ENCODE measurements at places on chromosomes 12 and 14.

GRCh38 chr12:95763809-95764253, 26.7 kb downstream of the NTN4 start:
- no peak for DNase-seq

- peak; percentile 25 for DNase-seq
These were observed 30.7 kb downstream of the P2RX4 start for GRCh38 chr12:121240484-121241101.

GRCh38 chr14:105187116-105187515, 6.0 kb upstream of the NUDT14 start:
- DNase-seq = no peak

DNA sequence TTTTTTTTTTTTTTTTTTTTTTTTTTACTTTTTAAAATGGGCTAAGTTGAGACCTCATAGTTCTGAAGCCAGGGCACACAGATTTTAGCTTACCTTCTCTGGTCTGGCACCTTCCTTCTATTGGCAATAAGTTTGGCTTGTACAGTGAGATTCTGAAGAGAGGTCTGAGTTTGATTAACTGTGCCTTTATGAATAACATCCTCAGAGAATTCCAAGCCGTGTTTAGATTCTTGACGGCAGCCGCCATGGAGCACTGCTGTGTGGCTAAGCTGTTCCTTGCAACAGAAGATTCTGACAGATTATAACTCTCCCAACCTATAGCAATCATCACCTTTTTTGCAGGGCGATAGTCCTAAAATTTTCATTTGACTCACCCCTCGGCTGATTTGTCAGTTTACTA, 354.9 kb upstream of the FAR2 start:
- no peak for DNase-seq

DNA sequence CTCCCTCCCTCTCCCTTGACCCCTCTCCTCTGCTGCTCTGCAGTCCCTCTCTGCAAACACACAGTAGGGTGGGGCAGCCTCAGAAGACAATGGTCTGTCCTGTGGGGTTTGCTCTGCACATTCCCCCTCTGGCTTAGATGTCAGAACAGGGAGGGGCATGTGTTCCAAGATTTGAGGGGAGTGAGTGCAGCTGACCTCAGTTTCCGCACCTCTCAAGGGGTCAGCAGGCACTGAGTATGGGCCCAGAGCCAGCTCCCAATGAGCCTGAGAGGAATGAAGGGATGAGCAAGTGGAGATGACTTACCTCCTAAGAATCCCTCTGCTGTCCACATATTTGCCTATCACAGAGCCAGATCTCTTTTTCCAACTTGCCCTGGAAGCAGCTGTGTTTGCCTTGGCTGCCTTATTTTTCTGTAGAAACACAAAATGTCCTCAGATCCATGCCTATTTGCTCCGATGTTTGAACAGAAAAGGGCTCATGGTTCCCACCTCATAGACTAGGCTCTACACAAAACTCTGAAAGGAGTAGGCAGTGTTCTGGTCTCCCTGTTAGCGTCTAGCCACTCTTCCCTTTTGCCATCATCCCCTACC, 111.4 kb downstream of the CRACR2A start:
- no peak for DNase-seq

DNA sequence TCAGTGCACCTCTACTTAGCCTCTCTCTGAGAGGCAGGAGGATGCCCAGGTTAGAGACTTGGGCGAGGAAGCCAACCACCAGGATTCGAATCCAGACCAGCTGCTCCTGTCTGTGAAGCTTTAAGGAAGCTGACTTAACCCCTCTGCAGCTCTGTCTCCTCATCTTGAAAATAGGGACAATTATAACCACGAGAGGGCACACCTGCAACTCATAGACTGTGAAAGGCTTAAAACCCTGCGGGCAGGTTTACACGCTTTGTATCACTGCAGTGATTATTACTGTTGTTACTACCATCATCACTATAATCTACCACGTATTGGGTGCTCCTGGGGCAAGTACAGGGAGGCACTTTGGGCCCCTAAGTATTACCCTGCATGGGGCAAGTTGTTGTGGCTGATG, 379.8 kb downstream of the VRK1 start:
- no peak for DNase-seq

DNA sequence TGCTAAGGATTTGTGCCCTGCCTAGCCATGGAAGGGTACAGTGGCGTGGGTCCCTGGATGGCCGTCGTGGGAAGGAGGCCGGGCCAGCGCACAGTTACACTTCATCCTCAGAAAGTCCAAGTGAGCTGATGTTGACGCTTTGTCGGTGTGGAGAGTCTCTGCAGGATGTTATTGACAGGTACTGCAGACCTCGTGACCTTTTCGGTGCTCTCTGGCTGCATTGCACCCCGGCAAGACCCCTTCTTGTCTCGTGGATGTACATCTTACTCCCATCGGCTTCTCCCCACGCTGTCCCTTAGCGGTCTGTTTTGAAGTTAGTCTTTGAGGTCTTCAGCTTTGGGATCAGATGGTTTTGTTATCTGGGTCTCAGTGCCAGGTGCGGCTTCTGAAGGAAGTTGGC, 78.4 kb downstream of the EP400 start:
- no peak for DNase-seq

- no peak for DNase-seq
These were observed 36.1 kb downstream of the PELI2 start for GRCh38 chr14:56154321-56154720.

DNA sequence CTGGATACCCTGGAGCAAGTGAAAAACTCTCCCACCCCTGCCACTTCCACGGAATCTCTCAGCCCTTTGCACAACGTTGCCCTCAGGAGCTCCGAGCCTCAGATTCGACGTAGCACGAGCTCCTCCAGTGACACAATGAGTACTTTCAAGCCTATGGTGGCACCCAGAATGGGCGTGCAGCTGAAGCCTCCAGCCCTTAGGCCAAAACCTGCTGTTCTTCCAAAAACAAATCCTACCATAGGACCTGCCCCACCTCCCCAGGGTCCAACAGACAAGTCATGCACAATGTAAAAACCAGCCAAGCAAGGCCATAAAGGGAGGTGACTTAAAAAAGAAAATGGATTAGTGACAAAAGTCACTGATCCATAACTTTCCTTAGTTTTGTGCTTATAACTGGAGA, 79.7 kb downstream of the KICS2 start:
- DNase-seq = no peak

DNA sequence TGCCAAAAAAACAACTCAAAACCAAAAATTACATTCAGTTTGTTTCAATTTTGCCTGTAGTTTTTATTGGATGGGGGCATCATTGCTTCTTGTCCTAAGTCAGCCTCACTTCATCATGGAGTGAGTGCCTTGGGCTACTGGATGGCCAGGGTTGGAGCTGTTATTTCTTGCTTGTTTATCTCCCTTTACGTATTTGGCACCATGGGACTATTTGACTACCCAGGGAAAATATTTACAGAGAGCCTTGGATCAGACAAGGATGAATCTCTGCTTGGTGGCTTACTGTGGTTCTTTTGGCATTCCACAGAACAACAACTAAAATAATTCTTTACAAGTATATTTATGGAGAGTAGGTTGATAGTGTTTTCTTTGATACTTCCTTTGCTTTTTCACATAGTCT, 160.8 kb upstream of the SEL1L start:
- DNase-seq = no peak

GRCh38 chr12:645563-646071, 17.6 kb downstream of the NINJ2 start:
- DNase-seq = no peak

DNA sequence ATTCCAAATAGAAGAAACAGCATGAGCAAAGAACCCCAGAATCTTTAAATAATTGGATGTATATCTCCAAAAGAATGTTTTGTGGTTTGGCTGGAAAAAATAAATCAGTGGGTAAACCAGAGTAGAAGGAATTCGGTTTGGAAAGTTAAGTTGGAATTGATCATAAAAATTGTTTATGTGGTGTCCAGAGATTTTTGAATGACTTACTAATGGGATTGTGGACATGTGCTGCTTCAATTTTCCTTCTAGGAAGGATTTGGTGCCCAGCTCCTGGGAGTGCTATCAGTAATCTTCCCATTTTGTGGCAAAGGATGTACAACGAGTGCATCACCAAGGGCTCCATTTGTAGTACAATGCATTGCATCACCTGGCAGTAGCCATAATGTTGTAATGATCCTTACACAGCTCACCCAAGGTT, 224.8 kb downstream of the SLC16A7 start:
- DNase-seq = no peak

GRCh38 chr12:97573901-97574300, 111.3 kb downstream of the RMST start:
- DNase-seq = no peak

GRCh38 chr12:67681941-67682620, 33.5 kb downstream of the DYRK2 start:
- DNase-seq = no peak

DNA sequence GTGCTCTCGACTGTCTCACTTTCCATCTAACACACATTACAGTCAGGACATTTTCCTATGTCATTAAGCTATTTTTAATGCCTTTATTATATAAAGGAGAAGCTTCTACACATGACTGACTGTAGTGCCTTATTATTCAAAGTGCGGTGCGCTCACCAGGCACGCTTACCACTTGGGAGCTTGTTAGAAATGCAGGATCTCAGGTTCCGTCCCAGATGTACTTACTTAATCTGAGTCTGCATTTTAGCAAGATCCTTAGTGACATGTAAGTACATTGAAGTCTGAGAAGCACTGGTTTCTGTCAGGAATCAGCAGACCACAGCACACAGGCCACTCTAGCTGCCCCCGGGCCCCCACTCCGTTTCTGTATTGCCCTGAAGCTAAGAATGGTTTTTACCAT, 44.7 kb upstream of the MDM1 start:
- DNase-seq = no peak

DNA sequence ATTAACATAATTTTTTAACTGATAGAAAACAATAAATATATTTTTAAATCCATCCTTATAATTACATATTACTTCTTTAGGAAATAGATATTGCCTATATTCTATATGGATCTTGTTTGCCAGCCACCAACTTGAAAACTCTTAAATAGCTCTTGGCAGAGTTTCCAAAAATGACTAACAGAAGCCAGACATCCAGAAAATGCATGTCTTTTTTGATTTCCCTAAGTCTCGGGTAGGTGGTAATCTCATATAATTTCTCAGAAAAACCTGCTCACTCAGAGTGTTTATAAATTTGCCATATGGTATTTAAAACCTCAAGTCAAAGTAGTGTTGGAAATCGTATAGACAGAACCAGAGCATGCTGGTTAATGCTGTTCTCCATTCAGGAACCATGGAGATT, 360.4 kb upstream of the FOXG1 start:
- no peak for DNase-seq

GRCh38 chr12:91717804-91718203, 427.8 kb downstream of the BTG1 start:
- no peak for DNase-seq

Measured in anterior cingulate cortex (tissue), 58 donors.